Psoas muscle (tissue), 8 donors: ENCODE measurements at places on chromosomes 1 and 21. TPM values are rescaled to one million over a fixed set of nuclear protein-coding genes. Genes with fewer than 3 reads are reported as not detected.

- no peaks in the 10 kb centered on the region for H3K36me3 ChIP-seq
- no peaks in the 10 kb centered on the region for H3K4me1 ChIP-seq
- DNase-seq = no peak
- no peak overlapping the region for H3K4me3 ChIP-seq
- H3K27ac ChIP-seq = no peak overlapping the region
- peaks cover 4% of the 10 kb centered on the region for H3K27me3 ChIP-seq
These were observed 183.2 kb downstream of the GRIK3 start for GRCh38 chr1:36851087-36851486.

The PLK3 gene
- total RNA-seq = 4.8 TPM

The FAM72C gene
- total RNA-seq = 0.13 TPM

The C1orf226 gene
- total RNA-seq = 0.61 TPM
